ENCODE measurements at places on chromosomes 16 and 17.

GRCh38 chr16:85286951-85287814, 174.9 kb upstream of the CIBAR2 start:
- peak; percentile 90 for DNase-seq

DNA sequence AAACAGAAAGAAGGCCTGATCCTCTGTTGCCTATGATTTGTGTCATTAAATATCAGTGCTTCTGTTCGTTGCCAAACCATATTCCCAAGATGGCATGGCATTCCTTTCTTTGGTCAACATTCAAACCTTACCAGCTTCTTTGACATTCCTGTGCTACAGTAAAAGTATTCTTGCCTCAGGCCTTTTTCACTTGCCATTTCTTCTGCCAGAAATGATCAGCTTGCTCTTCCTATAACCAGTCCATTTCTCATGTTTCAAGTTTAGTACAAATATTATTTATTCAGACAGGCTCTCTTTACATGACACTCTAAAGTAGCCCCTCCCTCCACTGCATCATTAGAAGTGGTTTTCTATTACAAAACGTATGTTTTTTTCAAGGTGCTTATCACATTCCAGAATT, 278.3 kb downstream of the KCNJ2 start:
- DNase-seq = no peak

DNA sequence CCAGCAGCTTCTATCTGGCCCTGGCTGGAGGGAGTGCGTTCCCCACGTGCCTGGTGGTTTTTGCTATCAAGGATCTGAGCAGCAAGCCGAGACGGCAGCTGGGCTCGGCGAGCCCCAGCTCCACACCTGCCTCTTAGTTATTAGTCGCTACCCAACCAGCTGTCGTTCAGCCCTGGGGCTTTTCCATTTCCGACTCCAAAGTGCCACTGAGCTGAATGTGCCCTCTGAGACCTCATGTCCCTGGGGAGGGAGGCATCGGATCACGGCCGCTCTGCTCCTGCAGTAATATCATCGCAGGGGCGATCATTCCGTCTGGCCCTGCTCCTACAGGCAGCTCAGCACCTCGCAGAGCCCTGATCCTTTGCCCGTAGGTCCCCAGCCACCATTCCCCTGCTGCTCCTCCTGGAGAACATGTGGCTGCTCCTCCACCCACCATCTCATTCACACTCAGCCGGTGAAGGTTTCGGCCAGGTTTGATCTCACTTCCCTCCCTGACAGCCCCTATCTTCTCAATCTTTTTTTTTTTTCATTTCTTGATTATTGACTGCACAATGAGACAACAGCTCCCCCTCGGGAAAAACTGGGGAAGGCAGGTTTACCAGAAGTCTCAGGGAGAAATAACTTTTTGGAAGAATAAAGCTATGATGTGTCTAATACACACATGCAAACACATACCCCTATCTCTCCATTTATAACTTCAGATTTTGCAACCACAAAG, 86.7 kb downstream of the ZFHX3 start:
- DNase-seq = no peak

DNA sequence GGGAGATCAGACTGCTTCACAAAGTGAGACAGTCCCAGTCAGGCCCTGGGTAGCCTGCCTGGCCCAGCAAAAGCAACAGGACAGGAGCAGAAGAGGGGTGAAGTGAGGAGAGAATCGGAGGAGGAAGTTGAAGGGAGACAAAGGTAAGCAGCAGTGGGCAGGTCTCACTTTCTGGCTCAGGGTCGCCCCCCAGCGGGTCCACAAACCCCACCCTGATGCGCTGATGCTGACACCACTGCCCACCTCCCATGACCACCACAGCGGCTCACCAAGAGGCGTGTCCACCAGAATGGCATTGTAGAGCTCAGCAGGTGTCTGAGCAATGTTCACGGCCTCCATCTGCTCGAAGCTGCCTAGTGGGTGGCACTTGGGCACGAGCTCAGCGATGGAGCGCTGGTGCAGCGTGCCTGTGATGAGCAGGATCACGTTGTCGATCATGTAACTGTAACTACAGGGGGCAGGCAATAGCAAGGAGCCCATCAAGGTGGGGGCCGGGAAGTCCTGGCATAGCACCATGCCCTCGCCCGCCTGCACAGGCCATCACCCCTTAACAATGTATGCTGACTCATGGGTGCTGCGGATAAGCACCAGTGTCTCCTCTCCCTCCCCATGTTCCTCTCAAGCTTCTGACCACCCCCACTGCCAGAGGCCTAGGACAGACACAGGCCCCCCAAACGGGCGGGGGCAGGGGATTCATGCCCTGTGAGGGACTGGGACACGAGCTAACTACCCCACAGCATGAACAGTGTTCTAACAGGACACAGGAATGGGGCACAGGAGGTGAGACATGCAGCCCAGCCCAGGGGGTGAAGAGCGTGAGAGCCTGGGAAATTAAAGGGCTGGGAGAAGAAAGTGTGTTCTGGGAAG, 13.6 kb downstream of the HSD11B2 start:
- DNase-seq = no peak

DNA sequence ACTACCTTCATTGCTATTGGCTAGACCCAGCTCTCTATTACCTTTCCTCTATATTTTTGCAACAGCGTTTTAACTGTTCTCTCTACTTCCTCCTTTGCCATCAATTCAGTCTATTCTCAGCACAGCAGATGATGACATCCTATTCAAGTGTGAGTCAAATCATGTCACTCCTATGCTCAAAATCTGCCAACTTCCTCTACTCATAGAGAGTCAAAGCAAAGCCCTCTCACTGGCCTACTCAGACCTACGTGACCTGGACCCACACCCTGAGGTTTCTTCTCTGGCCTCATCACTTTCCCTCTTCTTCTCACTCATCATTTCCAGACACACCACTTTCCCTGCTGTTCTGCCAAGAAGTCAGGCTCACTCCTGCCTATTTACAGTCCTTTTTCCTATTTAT, 289.0 kb upstream of the AXIN2 start:
- no peak for DNase-seq

DNA sequence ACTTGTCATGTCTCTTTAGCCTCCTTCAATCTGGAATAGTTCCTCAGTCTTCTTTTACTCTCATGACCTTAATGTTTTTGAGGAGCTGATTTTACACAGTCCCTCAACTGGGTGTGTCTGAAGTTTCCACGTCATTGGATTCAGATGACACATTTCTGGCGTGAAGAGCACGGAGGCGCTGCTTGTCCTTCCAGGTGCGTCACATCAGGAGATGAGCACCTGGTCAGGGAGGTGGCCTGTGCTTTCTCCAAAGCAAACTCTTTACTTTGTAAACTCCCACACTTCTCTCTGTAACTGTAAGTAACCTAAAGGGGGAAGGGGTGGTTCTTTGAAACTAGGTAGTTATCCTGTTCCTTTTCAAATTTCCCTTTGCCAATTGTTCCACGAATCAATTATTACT, 52.5 kb upstream of the MNT start:
- DNase-seq = no peak

DNA sequence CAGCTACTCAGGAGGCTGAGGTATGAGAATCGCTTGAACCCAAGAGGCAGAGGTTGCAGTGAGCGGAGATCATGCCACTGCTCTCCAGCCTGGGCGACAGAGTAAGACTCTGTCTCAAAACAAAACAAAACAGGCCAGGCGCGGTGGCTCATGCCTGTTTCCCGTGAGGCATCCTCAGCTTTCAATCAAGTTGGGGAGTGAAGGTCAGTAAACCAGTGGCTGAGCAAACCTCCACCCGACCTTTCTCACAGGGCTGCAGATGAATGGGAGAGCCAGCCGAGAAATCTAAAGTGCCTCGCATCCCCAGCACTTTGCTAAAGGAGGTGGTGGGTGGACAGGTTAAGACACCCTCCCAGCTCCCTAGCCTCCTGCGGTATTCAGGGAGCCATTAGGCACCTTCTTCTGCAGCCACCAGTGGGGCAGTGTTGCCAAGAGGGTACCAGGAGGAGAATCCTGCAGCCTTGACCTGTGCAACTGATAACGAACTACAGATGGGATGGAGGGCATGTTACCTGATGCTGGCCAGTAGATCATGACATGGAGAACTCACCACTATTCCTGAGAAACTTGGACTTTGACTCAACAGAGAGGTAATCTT, 59.0 kb downstream of the KPNA2 start:
- DNase-seq = no peak

- DNase-seq = no peak
Observed at GRCh38 chr16:76970087-76970744, 220.8 kb upstream of the MON1B start.

DNA sequence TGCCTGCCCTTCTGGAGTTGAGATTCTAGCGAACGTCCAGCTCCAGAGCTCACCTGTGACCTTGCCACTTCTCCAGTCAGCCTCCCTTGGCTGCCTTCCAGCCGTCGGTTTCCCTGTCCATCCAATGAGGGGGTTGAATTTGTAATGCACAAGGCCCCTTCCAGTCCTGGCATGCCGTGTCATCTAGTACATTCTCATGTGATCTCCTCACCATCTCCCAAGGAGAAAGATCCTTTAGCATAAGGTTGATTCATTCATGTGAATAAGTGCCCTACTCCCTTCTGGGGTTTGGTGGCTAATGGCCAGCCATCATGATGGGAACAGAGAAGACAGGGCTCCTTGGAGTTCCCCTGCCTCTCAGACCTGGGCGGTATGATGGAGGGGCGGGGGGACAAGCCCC, 18.9 kb upstream of the ABCC3 start:
- DNase-seq = no peak

GRCh38 chr16:87095271-87095670, 221.9 kb downstream of the C16orf95 start:
- no peak for DNase-seq

GRCh38 chr16:22364241-22364640, 10.2 kb downstream of the CDR2 start:
- no peak for DNase-seq

DNA sequence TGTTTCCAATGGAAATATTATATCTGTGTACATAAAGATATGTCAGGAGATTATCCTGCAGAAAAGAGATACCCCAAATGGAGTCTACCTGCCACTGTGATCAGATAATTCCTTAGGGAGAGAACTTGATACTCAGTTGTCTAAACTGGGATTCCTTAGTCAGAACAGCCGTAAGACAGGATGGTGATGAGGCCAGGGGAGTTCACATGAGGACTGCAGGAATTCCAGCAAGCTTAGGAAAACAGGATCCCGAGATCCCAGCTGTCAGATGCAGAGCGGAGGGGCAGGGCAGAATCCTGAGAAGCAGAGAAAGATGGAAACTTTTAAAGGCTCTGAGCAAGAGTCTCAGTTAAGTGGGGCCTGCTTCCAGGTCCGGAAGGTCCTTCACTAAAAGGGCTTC, 4.7 kb downstream of the KRABD2 start:
- no peak for DNase-seq

GRCh38 chr17:20151174-20151573, 142.0 kb downstream of the SPECC1 start:
- DNase-seq = no peak

DNA sequence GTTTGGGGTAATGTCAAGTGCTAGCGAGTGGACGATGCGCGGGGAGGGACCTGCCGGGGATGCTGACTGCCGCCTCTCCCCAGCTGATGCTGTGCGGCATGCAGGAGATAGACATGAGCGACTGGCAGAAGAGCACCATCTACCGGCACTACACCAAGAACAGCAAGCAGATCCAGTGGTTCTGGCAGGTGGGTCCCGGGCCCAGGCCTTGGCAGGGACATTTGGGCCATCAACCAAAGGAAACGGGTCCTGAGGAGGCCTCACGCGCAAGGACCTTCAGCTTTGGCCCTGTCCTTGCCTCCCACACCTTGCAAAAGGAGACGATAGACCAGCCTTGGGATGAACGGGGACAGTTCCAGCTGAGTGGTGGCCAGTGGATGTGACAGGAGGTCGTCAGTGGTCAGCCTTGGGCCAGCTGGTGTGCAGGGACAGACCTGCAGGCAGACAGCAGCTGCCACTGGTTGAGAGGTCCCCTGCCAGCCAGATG, 13.6 kb upstream of the CLEC18A start:
- DNase-seq = no peak

- no peak for DNase-seq
Observed at GRCh38 chr16:19502395-19503131, 19.3 kb downstream of the GDE1 start.

GRCh38 chr17:50918933-50919296, 52.8 kb upstream of the TOB1 start:
- DNase-seq = no peak

All from right cardiac atrium (tissue), 5 donors.